ENCODE measurements at places on chromosomes 7 and 10. TPM values are rescaled to one million over a fixed set of nuclear protein-coding genes. Genes with fewer than 3 reads are reported as not detected.

WNT16 gene
- 0.14 TPM for total RNA-seq

TSPAN12 gene
- total RNA-seq: 10.8 TPM

AOC1 gene
- not detected for total RNA-seq

NKX2-3 gene
- not detected for total RNA-seq
